Activated CD8-positive, alpha-beta memory T cell treated with anti-CD3 and anti-CD28 coated beads, Interleukin-2, amount 50 U/mL, for 4 hours (primary cell): ENCODE measurements at places on chromosomes 16 and 17.

DNA sequence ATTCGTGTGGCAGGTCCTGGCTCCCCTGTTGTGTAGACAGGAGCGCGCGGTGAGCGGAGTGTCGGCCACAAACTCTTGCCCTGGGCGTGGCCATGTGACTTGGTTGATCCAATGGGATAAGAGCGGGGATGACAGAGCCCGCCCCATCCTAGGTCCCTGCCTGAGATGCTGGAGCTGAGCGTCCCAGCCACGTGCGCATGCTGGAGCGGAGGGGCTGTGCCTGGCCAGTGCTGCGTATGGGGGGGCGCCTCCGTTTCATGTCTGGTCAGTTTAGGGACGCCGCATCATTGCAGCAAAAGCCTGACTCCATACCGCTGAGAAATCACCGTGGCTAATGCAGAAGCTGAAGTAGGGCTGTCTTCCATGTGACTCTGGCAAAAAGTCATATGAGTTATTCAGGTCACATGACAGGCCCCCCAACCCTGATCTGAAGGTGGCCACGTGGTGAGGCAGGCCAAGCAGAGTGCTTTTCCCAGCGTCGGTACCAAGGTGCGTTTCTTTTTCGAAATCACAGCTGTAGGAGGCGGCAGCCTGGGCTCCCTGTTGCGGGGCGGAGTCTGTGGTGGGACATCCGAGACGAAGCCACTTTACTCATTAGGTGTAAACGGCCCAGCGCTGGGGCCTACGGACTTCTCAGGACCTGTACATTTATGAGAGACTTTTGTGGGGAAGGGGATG lies 22.5 kb downstream of the HSBP1 start:
- DNase-seq = no peak

DNA sequence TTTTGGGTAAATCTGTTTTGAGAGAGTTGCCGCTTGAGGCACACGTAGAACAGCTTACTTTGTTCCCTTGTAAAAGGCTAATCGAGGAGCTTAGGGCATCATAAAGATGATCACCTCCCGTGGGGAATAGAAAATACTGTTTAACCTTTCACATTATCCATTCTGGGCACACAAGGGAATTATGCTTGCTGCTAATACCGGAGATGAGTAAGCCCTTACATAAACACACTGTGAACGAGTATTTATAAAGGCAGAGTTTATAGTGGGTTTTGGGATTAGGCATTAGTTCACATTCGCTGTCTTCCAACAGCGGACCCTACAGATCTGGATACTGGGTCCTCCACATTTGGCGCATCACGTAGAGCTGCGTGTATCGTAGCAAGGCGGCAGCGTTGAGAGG lies 51.2 kb upstream of the CNTNAP4 start:
- no peak for DNase-seq

DNA sequence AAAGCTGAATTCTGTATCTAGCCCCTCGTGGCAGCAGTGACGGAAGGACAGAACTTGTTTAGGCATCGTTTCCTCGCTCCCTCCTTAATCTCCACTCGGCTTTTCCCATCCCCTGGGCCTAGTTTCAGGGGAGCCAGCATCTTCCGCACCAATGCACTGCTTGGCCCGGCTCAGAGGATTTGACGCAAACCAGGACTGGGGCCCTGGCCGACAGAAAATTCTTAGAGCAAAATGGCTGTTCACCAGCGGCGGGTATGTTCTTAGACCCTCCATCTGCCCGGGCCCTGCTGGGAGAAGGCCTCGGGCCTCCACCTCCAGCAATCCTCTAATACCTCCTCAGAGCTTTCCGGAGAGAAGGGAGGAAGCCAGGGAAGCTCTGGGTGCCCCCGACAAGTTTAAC lies 54.6 kb downstream of the TBC1D16 start:
- DNase-seq = no peak

GRCh38 chr16:535446-536405 lies 8.2 kb downstream of the CAPN15 start:
- no peak for DNase-seq

DNA sequence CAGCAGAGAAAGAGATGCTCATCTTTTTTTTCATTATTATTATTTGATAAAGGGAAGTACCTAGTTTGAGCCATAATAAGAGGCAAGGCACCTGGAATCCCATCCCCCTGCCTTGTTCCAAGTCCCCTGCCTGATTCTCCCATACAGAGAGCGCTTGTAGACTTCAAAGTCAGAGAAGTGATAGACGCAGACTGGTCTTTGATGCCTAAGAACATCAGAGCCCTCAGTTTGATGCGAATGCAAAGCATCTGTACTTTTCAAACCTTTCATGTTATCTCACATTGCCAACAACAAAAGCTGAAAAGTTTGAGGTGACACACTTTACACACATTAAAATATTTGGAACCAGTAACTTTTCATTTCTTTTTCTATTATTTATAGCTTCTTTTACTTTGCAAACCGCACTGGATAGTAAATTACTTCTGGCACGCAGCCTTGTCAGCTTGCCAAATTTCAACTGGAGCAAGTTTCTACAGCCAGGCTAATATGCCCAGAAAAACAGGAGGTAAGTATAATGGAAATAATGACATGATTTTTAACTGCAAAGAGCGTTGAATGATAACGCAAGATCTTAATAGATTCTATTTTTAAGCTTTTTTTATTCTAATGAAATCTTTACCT lies 5.9 kb upstream of the UTP6 start:
- DNase-seq = no peak

GRCh38 chr16:68399456-68399855 lies 48.9 kb downstream of the SMPD3 start:
- DNase-seq = no peak

- no peak for DNase-seq
Measured at GRCh38 chr17:6450926-6451832, 6.9 kb downstream of the PIMREG start.

- DNase-seq = no peak
Measured at GRCh38 chr16:11705311-11706025, 37.2 kb downstream of the TXNDC11 start.

DNA sequence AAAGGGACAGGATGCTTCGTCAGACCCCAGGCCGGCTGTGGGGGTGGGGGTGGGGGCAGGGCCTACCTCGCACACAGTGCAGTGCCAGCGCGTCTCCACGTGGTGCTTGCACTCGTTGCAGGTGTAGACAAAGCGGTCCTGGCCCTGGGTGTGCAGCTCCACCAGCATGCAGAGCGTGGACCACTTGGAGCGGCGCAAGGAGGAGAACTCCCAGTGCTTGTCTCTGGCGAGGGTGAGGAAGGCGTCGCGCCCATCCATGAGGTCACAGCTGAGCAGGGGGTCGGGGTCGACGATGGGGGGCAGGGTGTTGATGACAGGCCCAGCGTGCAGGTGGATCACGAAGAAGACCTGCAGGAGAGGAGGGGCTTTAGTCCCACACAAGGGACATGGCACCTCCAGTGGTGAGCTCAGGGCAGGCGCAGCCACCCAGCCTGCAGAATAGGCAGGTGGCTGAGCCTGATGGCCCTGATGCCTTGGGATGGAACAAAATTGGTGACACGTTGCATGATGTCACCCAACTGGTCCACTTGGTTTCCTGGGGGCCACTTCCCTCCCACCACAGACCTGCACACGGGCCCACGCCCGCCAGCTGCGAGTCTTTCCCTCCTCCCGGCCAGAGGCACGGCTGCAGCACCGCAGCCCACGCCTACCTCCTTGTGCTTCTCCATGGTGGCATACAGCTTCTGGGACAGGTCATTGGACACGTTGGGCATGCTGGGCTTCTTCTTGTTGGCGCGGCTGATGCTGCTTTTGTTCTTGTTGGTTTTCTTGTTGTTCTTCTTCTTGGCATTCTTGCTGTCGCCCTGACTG lies 14.0 kb upstream of the TRAP1 start:
- no peak for DNase-seq

- DNase-seq = no peak
Measured at GRCh38 chr17:9769036-9769695, 22.2 kb downstream of the DHRS7C start.

DNA sequence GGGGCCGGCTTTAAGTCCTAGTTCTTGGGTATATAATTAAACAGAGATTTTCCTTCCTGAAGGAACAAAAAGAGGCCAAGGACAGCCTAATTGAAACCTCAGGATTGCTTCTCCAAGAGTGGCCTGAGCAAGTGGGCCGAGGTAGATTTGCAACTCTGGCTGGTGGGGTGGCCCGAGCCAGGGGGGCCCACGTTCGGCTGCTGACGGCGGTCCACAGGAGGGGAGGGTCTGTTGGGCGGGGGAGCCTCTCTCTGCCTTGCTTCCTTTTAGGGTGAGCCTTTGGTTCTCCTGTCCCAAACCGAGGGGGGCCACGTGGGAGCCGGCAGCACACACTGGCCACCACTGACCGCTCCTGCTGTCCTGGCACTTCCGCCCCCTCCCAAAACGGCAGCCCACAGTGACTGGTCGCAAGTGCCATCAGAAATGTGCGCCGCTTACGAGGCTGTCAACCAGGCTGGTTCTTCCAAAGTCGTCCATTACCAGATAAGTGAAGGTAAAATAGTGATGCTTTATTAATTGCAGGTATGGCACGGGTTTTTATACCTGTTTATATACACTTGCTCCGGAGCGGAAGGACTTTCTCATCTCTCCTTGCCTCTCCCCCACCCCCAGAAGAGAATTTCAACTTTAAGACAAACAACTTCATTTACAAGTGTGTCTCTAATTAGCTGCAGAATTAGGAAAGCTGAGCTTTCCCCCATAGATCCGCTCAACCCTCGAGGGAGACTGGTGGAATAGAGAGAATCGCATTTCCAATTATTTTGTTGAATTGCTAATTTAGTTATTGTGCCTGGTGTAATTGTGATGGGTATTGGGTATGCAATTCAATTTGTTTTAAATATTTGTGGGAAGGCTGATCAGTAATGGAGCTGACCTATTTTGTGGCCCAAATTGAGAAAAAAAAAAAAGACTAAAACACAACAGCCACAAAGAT lies 117.8 kb downstream of the AATF start:
- no peak for DNase-seq

DNA sequence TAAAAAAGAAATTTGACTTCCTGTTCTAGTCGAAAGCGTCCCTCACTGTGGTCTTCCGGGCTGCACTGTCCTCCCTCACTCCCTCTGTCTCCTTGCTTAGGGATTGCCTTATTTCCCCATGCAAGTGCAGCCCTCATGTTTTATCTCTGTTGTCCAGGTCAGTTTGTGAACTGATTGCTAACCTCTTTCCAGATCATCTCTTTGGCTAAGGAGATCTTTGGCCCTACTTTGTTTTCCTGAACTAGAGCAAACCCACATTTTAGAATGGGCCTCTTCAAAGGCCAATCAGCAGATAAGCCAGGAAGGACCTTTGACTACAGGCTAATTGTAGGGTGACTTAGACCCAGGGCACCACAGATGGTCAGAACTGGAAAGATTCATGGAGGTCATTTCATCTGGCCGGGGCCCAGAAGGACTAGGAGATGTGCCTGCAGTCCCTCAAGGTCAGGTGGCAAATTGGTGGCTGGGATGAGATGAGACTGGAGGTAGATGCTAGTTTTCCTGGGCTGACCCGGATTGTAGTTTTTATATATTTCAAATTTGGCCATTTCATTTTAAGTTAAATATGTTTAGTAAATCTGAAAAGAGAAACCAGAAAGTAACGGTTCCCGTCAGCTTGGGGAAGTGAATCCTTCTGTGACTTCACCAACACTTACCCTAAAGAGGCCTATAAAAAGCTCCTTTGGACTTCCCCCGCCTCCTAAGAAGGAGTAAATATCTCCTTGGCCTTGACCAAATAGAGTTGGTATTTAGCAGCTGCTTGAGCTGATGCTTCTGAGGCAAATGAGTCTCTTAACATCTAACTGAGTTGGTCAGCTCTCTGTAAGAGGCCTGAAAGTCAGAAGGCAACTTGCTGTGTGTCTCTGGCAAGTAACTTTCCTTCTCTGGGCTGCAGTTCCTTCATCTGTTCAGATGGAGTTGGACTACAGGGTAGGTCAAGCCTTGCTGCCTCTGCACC lies 6.2 kb upstream of the SLC25A19 start:
- no peak for DNase-seq

GRCh38 chr17:65108152-65108551 lies 29.0 kb upstream of the RGS9 start:
- DNase-seq = no peak

DNA sequence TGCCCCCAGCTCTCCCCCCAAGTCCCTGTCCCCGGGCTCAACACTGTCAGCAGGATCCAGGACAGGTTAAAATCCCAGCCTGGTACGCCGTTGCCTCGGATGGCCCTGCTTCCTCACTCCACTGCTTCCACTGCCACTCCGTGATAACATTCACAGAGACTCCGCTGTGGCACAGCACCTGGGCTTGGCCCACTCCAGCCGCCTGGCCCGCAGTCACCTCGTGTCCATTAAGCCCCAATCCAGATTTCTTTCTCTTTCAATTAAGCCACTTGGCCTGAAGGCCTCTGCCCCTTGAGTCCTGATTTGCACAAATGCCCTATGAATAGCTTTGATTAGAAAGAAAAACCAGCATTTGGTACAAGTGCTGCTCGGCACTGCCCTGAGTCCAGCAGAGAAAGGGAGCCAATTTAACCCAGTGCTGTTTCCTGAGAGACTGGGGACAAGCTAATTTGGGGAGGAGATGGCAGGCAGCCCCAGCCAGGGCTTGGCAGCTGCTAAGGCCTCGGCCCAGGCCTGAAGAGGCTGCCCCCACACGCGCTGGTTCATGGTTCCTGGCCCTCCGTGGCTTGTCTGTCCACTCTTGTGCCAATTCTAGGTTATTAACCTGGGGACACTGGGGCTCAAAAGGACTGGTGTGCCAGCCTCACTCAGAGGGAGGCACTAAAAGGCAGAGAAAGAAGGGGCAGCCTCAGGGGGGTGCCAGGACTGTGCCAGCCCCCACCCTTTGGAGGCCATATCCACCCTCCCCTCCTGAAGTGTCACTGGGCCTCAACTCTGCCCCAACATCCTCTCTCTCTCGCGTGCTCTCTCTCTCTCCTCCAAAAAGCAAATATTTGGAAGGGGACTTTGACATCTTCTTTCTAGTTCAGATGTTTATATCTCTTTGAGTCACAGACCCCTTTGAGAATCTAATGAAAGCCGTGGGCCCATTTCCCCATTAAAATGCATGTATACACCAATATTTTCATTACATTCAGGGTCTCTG lies 29.8 kb upstream of the SPPL2C start:
- DNase-seq = no peak

DNA sequence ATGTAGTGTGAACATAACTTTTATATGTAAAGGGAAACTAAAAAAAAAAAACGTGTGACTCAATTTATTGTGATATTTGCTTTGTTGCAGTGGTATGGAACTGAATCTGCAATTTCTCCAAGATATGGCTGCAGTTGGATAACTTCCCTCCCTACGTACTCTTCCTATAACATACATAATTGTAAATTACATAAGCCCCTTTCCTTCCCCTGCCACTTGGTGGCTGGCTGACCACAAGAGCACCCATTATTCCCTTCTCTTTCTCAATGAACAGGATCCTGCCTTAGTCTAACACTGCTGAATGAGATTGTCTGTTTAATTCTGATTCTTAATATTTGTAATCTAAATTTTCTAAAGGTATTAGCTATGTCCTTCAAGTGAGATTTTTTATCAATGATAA lies 27.8 kb downstream of the CCL4 start:
- no peak for DNase-seq

- DNase-seq = no peak
Measured at GRCh38 chr16:81553814-81554675, 109.4 kb downstream of the CMIP start.

GRCh38 chr17:78266771-78267170 lies 35.3 kb downstream of the TMEM235 start:
- DNase-seq = no peak

GRCh38 chr16:2598133-2598641 lies 60.4 kb downstream of the PDPK1 start:
- DNase-seq = no peak
